Renal cortical epithelial cell (primary cell): ENCODE measurements at places on chromosomes 3 and 15. TPM values are rescaled to one million over a fixed set of nuclear protein-coding genes. Genes with fewer than 3 reads are reported as not detected.

DNA sequence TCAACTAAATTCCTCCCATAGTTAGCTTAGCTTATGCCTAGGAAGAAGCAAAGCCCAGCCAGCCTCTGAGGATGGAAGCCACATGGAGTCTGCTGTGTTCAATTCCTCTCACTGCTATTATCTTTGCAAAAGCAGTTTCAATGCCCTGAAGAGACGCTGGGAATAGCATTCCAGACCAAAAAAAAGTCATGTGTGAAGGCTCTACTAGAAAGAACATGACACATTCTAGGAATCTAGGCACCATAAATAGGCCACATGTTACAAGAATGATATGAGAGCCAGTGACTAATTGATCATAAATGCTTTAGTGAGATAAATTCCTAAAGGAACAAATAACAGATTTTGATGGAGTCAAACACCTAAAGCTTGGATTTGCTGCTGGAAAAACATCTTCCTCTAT lies 800.8 kb downstream of the TUSC7 start:
- peak; percentile 23 for DNase-seq

DNA sequence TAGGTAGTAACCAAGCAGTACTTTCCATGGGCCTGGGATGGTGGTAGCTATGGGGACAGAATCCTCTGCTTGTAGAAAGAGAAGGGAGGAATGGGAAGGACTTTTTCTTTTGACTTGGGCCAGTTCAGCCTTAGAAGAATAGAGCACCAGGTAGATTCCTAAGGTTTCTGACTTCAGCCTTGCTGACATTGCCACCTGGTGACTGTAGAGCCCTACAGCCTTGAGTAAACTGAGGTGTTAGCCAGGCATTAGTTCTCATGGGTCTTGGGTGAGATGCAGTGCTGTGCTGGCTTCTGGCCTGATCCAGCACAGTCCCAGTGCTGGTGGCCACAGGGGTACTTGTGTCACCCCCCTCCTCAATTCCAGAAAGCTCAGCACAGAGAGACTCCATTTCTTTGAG lies 171.1 kb downstream of the ZBBX start:
- DNase-seq, result no peak

- peak; percentile 40 for DNase-seq
These were observed 204.9 kb downstream of the CNTN4 start for GRCh38 chr3:2303566-2303965.

Gene CYP8B1
- 0.35 and 0.55 TPM in 2 replicates for total RNA-seq

- DNase-seq, result no peak
These were observed 39.0 kb downstream of the CMSS1 start for GRCh38 chr3:99856437-99857220.

DNA sequence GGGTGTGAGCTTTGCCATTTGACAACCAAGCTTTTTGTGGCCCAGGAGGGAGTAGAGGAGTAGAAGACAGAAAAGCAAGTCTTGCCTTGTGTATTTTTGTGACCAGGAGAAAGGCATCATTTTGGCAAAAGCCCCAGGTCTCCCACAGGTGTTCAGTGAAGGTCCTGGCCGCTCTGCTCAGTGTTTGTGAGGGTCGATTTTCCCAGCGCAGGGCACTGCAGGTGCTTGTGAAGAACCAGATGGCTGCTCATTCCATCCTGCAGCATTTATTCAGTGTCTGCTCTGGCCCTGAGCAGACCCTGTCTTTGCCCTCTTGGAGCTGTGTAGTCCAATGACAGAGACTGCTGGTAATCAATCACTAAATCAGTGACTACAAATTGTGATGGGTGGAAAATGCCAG lies 19.5 kb downstream of the TRAK1 start:
- DNase-seq, result no peak

GRCh38 chr3:73547427-73548248 lies 77.1 kb downstream of the PDZRN3 start:
- DNase-seq, result peak; percentile 39

DNA sequence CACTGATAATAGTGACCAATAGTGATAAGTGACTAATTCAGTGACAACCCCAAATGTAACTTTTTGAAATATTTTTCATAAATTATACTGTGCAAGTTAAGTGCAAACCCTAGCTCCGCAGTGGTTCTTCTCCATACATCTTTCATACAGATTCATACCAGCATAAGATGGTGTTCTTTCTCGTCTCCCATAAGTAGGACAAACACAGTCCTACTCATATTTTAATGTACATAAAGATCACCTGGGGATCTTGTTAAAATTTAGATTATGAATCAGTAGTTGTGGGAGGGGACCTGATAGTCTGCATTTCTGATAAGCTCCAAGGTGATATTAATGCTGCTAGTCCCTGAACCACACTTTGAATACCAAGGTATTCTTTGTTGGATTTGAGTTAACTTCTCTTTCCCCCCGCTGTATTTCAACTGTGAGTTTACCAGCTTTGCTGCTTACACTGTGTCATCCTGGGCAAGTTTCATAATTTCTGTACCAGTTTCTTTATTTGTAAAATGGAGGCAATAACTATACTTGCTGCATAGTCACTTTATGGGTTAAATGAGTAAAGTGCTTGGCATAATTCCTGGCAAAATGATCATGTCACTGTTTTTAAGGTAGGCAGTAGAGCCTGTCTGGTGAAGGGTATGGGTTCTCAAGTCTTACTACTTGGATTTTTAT lies 34.7 kb upstream of the C3orf38 start:
- no peak for DNase-seq

- no peak for DNase-seq
These were observed 4.7 kb downstream of the CSNK1G1 start for GRCh38 chr15:64351265-64351664.

DNA sequence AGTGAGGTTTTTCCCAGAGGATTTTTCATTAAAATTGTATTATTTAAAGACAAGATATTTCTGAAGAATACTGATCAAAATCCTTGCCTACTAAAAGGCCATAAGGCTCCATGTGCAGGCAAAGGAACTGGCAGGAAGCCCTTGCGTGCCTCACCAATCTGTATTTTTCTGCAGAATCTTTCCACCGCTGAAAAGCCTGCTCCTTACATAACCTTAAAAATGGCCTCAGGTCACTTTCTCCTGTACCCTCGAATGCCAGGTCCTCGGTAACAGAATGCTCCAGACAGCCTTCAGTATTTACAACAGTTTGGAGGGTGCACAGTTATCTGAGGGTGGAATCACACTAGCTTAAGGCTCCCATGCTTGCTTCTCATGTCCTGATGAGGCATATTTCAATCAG lies 3.2 kb downstream of the MORC1 start:
- DNase-seq, result no peak

- DNase-seq, result no peak
These were observed 16.4 kb downstream of the TGM4 start for GRCh38 chr3:44890852-44891251.

DNA sequence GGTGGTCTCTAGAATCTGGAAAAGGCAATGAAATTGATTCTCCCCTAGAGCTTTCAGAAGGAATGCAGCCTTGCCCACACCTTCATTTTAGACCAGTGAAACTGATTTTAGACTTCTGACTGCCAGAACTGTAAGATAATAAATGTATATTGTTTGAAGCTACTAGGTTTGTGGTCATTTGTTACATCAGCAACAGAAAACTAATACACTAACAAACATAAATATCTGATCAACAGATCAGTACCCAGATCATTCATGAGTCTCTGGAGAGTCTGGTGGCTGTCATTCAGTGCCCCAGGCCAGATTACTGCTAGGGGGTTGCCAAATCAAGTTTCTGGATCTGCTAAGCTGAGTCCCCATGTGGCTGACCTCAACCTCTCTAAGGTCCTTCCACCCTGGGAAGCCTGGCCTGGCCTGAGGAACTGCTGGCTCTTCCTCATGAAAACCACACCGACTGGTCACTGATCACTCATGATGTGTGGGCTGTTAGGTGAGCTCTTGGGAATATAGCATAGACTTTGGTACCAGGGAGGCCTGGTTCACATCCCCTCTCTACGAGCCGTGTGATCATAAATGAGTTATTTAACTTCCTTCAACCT lies 11.1 kb upstream of the LACTB start:
- DNase-seq, result no peak

Gene BNC1
- total RNA-seq, result 18.4 and 26.7 TPM in 2 replicates

Gene PPP1R14D
- not detected in 2 replicates for total RNA-seq

GRCh38 chr3:46242120-46242519 lies at the start of gene CCR3:
Gene CCR3 (plus strand): TSS chr3:46242460. CDS start chr3:46265159, 22,699 bp downstream.
- DNase-seq, result no peak

- DNase-seq, result no peak
These were observed 4.0 kb downstream of the TEX9 start for GRCh38 chr15:56369234-56369633.

GRCh38 chr15:80568298-80568697 lies 126.8 kb upstream of the ABHD17C start:
- DNase-seq, result no peak

Gene TMEM207
- total RNA-seq, result not detected in 2 replicates

GRCh38 chr15:84775867-84776449 lies 27.6 kb downstream of the ZNF592 start:
- DNase-seq, result no peak

- DNase-seq, result no peak
These were observed 12.4 kb upstream of the PDE8A start for GRCh38 chr15:84969257-84969656.

- no peak for DNase-seq
These were observed 79.5 kb downstream of the CD200R1L start for GRCh38 chr3:112767177-112767576.

Gene WDR48
- 35.4 and 71.4 TPM in 2 replicates for total RNA-seq

GRCh38 chr15:99430881-99431401 lies 134.8 kb upstream of the MEF2A start:
- no peak for DNase-seq

GRCh38 chr15:91264651-91265351 lies 164.7 kb downstream of the SV2B start:
- no peak for DNase-seq

DNA sequence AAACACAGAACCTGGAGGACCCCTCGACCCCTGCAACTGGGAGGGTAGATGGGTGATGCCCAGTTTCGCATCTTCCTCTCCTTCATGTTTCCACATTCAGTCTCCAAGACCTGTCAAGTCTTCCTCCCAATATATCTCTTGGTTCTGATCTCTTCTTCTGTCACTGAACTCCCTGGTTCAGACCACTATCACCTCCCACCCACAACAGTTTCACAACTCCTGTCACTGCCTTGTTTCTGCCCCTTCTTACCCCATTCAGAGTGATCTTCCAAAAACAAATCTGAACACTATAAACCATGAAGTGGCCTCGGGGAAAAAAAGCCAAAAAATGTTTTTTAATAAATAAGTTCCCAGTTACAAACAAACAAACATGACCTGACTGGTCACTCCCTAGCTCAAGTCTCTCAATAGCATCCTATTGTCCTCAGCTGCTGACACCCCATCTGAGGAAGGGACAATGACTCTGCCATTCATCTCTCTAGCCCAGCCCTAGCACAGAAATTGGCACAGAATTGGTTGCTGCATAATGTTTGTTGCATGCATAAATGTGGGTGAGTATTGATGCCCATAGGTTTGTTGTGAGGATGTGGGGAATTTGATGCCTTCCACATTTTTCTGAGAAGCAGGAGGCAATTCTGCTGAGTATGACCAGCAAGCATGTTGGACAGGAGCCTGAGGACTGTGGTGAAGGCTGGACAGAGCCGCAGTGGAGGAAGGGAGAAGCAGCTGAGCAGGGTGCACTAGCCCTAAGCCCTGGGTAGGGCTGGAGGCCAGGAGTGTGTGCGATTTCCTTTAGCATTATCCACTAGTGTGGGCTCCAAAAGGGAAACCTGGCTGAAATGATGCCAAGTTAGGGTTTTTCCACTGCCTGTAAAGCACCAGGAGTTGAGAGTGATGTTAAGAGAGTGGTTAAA lies 12.2 kb upstream of the XYLB start:
- peak; percentile 63 for DNase-seq

Gene MRPS11
- total RNA-seq, result 28.1 and 35.4 TPM in 2 replicates

Gene OCA2
- 0.40 TPM in 1 of 2 replicates, not detected in the other for total RNA-seq

- no peak for DNase-seq
These were observed 58.7 kb downstream of the USF3 start for GRCh38 chr3:113637756-113638155.

Gene GRAMD2A
- total RNA-seq, result 0.52 and 1.8 TPM in 2 replicates

Gene SCAANT1
- total RNA-seq, result not detected in 2 replicates

GRCh38 chr3:185421577-185422232 lies 58.8 kb downstream of the MAP3K13 start:
- no peak for DNase-seq

DNA sequence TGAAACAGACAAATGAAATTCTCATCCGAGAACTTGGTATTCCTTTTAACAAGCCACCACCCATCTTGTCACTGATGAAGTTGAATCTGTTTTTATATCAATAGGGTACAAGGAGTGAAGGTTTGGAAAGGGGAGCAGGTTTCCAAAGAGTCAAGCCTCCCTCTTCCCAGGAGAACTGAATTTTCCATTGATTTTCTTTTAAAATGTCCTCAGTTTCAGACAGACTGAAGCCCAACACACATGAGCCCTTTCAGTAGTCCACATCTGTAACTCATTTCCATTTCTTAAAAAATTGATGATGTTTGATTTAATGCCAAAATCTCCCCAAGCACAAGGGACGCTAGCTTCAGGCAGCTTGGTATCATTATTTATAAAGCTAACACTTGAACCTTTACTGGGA lies 187.7 kb downstream of the FOXB1 start:
- no peak for DNase-seq

DNA sequence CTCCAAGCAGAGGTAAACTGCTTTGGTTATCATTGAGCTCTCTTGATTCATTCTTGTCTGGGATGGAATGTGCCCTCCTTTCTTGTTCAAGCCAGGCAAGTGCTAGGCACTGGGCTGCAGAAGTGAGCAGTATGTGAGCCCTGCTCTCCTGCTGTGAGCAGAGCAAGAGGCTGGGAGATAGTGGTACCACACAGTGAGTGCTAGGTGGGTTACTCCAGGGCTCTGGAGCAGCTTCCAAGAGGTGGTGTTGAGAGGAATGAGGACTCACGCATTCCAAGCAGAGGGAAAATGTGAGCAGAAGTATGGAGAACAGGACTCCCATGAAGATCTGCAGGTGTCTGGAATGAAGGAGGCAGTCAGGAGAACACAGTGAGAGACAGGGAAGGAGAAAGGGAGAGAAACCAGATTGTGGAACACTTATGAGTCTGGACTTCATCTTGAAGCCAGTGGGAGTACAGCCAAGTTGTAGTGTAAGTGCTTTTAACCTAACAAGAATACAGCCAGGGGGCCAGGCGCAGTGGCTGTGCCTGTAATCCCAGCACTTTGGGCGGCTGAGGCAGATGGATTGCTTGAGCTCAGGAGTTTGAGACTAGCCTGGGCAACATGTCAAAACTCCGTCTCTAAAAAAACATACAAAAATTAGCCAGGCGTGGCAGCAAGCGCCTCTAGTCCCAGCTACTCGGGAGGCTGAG lies 199.9 kb upstream of the CTDSPL start:
- DNase-seq, result no peak

DNA sequence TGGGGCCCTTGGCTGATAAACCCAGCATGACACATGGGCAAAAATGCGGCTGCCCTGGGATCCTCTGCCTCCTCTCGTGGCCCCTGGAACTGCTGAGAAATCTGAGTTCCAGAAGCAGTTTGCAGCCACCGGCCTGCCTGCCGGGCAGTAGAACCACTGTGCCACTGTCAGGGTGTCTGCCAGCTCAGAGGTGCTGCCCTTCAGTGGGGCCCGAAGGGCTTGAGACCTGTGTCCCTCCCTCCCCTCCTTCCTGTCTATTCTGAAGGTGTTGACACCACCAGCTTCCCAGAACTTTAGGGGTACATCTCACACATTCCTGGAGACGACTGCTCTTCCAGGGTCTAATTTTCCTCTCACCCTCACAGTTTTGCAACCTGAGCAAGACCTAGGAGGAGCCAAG lies 88.2 kb upstream of the POMGNT2 start:
- DNase-seq, result no peak
